ENCODE measurements at places on chromosomes 11 and 22. TPM values are rescaled to one million over a fixed set of nuclear protein-coding genes. Genes with fewer than 3 reads are reported as not detected.

Gene TUB
- total RNA-seq = 48.2 TPM

Gene OSBP2
- total RNA-seq = 19.4 TPM

- no peaks in the 10 kb centered on the region for H3K36me3 ChIP-seq
- peak overlapping the region; percentile 97 for H3K27ac ChIP-seq
- DNase-seq = no peak
- peak overlapping the region; percentile 73 for H3K4me3 ChIP-seq
- no peaks in the 10 kb centered on the region for H3K27me3 ChIP-seq
Measured at GRCh38 chr11:74493791-74494630, 487 bp upstream of the LIPT2 start.

DNA sequence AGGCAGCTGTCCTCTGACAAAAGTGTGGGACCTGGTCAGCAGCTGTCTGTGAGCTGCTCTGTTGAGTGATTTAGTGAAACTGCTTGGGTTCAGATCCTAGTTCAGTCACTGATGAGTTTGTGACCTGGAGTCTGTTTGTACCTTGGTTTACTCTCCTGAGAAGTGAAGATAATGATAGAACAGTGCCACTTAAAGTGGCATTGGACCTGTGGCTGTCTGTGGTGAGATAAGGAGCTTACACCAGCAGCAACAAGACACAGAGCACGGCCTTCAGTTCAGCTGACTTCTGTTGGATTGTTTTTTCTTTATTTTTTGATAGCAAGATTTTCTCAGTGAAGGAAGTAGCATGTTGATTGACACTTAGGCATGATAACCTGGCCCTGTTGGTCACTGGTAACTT is 46.2 kb upstream of the CTTN start:
- no peaks in the 10 kb centered on the region for H3K27me3 ChIP-seq
- H3K27ac ChIP-seq = peak overlapping the region; percentile 63
- H3K36me3 ChIP-seq = peaks cover 40% of the 10 kb centered on the region
- H3K4me1 ChIP-seq = peaks cover 4% of the 10 kb centered on the region

Gene TCF20
- total RNA-seq = 48.8 TPM

Gene FAT3
- 3.4 TPM for total RNA-seq

DNA sequence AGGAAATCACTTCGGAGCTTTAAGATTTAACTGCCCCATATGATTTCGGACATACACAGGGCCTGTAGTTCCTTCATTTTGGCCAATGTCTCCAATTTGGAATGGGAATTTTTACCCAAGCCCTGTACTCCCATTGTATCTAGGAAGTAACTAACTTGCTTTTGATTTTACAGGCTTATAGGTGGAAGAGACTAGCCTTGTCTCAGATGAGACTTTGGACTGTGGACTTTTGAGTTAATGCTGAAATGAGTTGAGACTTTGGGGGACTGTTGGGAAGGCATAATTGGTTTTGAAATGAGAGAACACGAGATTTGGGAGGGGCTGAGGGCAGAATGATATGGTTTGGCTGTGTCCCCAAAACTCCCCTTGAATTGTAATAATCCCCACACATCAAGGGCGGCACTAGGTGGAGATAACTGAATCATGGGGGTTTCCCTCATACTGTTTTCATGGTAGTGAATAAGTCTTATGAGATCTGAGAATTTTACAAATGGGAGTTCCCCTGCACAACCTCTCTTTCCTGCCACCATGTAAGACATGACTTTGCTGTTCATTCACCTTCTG is 130.5 kb downstream of the LARGE1 start:
- peaks cover 18% of the 10 kb centered on the region for H3K4me1 ChIP-seq
